ENCODE measurements at places on chromosomes 5 and 9.

DNA sequence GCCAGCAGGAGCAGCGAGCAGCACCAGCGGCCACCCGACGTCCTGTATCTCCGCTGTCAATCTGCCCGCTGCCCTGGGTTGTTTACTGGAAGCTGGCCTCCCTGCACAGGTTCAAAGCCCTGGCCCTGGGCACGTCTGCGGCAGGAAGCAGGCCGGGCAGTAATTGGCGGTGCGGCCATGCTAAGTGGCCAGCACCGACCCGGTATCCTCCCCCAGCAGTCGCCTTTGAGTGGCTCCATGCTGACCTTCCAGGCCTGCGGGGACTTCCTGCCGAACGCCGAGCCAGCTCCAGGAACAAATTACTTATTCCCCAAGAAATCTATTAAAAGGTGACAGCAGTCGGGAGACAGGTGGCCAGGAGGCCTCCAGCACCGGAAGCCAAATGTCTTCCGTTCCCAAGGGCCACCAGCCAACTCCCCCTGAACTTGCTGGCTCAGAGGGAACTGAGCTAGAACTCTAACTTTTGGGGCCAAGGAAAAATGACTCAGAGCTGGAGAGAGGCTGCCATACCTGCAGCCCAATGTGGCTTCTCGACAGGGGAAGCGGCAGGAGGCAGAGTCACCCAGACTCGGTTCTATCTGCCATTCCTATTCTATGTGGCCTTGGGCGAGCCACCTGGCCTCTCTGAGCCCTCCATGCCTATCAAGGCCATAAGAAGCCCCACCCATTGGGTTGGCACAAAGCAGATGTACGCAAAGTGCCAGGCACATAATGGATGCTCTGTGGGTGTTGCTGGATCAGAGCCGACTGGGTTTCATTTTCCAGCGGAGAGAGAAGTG is 13.7 kb upstream of the PSMB7 start:
- no peak for DNase-seq

- no peak for DNase-seq
Observed at GRCh38 chr5:175469916-175470315, 8.4 kb upstream of the SFXN1 start.

DNA sequence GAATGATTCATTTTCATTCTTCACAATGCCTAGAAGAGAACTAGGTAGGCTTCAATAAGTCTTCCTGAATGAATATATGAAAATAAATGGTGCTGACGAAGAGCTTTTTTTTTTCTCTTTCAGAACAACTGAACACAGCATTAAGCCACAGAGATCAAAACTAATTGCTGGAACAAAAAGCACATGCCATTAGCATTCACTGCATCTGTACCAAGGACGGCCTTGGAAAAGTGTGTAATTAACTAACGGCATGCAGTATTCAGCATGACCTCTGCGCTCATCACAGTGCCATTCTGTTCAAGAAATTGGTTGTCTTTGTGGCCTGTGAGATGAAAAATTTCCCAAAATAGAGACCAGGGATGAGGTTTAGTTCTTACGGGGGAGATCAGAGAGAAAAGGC is 99.3 kb downstream of the NUDT12 start:
- DNase-seq: no peak

DNA sequence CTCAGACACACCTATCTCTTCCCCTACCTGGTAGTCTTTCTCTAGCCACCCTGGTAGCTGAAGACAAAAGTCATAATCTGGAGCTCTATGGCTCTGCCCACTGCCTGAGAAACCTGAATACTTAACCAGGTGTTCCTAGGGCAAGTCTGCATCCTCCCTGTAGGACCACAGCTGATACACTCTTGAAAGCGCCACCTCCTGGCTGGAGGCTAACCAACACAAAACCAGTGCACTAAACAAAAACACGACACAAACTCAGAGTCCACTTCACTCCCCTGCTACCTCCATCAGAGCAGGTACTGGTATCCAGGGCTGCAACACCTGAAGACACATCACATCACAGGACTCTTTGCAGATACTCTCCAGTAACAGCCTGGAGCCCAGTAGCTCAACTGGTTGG is 84.6 kb upstream of the ANXA1 start:
- DNase-seq: no peak

DNA sequence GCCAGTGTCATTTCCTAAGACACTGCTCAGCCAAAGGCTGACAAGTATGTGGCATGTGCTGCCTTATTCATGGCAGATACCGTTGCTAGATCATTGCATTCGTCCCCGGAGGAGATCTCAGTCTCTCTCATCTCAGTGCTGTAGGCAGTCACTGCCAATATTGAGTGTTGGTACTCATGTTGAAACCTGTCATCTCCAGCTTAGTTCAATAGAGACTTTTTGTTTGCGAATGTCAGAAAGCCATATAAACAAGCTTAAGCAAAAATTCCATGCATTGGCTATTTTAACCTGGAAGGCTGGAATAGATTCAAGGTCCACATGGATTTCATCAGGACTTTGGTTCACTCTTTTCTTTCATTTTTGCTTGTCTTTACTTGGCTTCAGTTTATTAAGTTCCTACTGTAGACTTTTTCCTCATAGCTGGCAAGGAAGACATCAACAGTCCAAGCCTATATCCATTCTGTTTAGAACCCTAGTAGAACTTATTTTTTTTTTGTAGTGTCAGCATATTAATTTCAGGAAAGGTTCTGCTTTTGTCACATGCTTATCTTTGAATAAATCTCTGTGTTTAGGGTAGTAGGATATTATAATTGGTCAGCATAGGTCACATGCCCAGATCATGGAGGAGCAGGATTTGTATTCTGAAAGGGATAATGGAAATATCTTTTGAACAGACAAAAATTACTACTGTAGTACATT is 66.8 kb downstream of the FCHO2 start:
- DNase-seq: no peak

DNA sequence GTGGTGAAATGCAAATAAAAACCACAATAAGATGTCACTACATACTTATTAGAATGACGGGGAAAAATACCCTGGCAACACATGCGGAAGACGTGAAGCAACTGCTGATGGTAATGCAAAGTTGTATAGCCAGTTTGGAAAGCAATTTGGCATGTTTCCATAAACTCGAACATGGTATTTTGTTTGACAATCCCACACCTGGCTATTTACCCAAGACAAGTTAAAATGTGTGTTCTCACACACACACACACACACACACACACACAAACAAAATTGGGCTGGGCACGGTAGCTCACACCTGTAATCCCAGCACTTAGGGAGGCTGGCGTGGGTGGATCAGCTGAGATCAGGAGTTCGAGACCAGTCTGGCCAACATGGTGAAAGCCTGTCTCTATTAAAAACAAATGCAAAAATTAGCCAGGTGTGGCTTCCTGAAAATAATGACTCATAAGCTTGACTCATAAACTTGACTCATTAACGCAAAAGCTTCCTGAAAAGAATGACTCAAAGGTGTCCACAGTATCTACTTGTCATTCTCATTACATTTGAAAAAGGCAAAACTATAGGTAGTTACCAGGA is 456.5 kb downstream of the CDH18 start:
- no peak for DNase-seq

DNA sequence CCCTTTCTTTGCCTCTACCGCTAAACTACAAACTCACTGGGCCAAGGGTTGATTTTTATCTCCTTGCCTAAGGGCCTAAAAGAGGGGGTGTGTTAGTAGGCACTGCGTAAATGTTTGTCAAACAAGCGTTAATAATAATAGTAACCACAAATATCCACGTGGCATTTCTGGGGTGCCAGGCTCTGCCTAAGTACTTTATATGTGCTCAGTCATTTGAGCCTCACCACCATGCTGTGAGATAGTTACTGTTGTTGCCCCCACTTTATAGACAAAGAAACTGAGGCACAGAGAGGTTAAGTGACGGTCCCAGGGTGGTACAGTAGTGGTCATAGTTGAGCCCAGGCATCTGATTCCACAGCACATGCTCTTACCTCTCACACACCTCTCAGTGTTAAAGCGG is 52.4 kb downstream of the ERGIC1 start:
- DNase-seq: no peak

DNA sequence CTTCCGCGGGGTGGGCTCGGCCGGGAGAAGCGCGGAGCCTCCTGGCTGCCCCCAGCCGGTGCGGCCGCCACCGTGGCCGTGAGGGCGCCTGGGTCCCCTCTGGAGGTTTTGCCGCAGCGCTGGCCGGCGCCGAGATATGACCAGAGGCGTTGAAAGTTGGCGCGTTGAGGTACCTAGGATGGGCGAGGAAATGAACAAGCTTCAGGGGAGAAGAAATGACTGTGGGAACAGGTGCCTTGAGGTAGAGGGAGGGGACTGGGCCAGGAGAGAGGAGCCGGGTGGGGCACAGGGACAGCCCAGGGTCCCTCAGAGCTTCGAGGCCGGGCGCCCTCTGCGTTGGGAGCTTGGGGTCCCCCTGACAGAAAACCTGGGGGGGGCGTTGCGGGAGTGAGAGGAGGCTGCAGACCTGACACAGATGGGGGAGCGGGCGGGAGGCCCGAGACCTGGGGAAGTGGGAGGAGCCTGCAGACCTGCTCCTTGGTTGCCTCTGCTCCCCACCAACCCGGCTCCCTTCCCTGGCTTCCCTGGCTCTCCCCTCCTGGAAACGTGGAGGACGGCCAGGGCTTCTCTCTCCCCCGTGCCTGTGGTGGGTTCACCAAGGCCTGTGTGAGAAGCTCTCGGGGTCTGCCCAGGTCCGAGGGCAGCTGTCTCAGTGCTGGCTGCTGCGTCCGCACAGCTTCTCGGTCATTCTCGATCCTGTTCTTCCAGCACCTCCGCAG is 14.2 kb downstream of the RABL6 start:
- DNase-seq: peak; percentile 52

DNA sequence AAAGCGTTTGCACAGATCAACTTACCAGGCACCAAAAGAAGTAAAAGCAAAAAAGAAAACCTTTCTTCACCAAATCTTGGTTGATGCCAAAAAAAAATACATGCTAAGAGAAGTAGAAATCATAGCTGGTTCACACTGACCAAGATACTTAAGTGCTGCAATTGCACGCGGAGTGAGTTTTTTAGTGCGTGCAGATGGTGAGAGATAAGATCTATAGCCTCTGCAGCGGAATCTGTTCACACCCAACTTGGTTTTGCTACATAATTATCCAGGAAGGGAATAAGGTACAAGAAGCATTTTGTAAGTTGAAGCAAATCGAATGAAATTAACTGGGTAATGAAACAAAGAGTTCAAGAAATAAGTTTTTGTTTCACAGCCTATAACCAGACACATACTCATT is 36.4 kb upstream of the CCDC152 start:
- DNase-seq: no peak

GRCh38 chr5:17206021-17206420 is 11.4 kb upstream of the BASP1 start:
- no peak for DNase-seq

All from right cardiac atrium (tissue), 5 donors.